ENCODE measurements at places on chromosomes 3 and 15.

DNA sequence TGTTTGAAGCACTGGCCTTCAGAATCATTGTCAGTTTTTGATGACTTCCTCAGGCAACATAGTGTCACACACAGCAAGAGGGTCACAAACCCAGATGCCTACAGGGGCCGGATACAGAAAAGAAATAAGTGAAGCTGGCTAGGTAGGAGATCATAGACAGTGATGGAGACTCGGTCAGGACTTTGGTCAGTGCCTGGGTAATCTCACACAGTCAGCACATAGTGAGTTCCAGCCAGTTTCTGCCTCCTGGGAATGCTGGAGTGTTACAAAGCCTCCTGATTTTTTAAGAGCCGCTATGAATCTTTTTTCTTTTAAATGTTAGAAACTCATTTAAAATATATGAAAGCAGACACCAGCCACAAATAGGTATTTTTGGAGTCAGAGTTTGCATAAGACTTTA is 399.1 kb downstream of the IL5RA start:
- no peak for DNase-seq

DNA sequence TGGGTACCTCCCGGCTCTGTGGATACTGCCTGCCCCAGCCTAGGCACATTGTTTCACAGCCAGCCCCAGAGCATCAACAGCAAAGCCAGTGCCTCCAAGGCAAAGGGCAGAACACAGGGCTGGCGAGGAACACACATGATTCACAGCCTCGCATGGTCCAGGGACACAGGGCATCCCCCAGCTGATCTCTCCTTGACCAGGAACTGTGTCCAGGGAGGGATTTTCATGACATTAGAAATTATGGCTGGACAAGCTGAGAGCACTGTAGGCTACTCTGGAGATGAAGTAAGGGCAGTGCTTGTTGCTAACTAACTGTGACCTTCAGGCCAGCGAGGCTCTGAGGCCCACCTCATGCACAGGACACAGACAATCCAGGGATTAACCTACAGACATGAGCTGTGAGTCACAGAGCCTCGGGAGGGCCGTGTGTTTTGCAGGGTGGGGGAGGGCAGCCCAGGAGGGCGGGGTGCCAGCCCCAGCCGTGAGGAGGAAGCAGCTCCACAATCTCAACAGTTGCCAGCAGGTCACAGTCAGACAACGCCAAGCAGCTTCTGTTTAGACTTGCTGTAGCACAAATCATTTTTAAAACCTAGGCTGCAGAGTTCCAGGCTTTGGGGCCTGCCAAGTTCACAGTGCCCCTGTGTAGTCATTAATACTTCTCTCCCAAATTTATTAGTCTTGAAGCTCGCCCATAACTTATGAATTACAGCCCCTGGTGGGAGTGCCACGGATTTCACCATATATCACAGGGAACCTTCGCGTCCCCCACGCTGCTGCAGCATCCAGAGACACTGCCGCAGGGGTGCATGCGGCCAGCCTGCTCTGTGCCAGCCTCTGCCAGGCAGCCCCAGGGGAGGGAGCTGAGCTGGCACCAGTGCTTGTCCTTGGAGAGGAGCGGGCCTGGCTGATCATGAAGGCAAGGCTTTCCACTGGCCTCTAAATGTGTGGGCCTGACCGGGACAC is 114.7 kb downstream of the ETFA start:
- no peak for DNase-seq

DNA sequence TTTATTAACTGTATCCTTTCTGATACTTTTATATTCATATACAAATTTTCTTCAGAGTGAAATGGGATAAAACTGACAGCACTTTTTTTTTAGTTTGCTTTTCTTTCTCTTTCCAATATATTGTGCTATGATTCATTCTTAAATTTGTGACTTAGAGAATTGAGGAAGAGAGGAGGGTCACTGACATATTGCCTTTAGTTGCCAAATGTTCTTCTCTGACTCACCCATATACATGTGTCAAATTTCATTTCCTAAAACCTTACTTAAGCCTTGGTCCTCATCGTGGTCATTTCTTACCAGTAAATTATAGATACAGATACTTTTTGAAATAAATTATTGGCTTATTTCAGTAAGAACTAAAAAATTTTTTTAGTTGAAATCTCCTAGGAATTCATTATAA is 53.9 kb downstream of the CLASP2 start:
- no peak for DNase-seq

DNA sequence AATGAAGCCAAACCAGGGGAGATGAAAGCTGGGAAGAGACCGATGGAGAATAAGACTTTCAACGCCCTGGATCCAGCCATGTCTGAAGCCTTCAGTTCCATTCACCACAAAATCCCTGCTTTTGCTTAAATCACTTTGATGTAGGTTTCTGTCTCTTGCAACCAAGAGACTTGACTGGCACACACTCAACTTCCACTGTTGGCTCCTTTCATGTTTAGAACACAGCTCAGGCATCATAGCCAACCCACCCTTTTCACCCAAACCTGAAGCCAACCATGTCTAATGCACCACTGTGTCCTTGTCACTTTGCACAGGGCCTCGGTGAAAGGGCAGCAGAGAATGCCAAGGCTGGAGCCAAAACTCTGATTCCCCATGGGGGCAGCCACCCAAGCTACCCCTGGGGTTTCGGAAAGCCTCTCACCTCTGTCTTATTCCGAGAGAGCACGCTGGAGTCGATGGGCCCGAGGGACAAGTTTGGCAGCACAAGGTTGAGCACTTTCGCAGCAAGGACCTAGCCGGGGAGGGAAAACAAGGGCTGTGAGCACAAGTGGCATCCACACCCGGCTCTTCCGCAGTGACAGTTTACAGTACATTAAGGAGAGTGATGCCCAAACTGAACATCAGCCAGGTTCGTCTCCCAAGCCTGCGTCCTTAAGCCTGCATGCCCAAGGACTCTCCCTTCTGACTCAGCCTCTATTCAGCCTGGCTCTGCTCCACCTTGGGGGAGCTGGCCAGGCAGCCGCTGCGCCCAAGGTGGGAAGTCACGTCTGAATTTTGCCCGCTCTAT is 37.6 kb downstream of the ABTB1 start:
- DNase-seq: no peak

GRCh38 chr3:136209921-136210320 is 13.8 kb upstream of the MSL2 start:
- no peak for DNase-seq

DNA sequence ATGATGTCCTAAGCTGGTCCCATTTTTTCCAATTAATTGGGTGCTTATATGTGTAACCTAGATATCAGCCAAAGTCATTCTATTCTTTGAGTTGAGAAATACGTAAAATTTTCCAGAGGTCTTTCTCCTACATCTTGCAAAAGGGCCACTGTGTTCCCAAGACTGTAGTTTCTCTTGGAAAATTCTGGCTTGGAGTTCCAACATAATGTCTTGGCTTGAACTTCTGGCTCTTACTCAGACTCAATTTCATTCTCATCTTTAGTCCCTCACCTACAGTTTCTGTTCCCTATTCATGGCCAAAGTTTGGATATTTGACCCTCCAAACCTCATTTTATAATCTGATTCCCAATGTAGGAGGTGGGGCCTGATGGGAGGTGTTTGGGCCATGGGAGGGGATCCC is 201.4 kb upstream of the ARHGEF26 start:
- DNase-seq: no peak

DNA sequence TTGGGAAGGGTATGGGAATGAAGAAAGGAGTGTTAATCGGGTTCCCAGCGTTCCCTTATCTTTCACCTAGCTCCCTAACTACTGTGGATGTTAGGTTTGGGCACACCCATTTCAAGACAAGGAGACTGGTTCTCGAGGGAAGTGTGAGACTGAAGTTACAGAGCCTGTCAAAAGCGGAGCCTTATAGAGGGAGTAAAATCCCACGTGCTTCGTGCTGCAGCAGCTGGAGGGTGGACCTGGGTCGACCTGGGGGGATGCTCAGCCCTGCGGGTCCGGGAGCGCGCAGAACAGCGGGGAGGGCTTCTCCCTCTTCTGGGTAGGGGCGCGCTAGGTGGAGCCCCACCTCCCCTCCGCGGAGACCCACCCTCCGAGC is 314 bp upstream of the TMED3 start:
- DNase-seq: no peak

- DNase-seq: no peak
Observed at GRCh38 chr3:170012683-170013400, 25.0 kb upstream of the GPR160 start.

DNA sequence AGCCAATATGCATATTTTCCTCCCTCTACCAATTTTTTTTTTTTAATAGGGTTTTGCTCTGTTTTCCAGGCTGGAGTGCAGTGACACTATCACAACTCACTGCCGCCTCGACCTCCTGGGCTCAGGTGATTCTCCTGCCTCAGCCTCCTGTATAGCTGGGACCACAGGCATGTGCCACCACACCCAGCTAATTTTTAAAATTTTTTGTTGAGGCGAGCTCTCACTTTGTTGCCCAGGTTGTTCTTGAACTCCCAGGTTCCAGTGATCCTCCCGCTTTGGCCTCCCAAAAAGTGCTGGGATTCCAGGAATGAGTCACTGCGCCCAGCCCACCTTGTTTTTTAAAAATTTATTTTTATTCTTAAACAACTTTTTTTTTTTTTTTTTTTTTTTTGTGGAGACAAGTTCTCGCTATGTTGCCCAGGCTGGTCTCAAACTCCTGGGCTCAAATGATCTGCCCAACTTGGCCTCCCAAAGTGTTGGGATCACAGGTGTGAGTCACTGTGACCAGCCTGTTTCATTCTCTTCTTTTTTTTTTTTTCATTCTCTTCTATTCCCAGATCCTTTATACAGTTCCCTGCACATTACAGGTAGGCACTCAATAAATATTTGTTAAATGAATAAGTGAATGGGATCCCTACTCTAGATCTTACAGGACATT is 40.5 kb upstream of the PIK3CB start:
- DNase-seq: no peak

DNA sequence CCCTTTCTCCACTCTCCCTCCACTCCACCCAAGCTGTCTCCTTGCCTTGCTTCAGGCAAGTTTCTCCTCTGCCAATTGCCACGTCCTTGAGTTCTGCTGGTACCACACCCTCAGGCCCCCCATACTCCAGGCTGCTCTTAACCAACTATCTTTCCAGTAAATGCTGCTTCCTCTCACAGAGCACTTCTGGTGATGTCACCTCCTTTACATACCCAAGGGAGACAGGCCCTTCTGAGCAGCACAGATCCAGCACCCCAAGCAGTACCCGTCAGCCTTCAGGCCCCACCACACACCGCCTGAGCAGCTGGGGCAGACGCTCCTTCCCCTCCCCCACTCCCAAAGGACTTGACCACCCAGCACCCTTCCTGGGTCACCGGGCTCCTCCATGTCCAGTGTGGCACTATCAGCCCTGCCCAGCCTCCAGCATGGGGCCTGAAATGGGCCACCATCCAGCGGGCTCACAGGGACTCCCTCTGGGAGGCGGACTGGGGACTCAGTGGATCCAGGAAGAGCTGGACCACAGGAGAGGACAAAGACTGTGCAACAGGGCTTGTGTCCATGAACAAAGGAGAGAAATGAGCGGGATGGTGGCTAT is 50.2 kb downstream of the KLF15 start:
- no peak for DNase-seq

GRCh38 chr3:123026565-123027291 is 835 bp downstream of the SEMA5B start:
- DNase-seq: peak; percentile 8

GRCh38 chr3:89303701-89304100 is 196.3 kb downstream of the EPHA3 start:
- no peak for DNase-seq

DNA sequence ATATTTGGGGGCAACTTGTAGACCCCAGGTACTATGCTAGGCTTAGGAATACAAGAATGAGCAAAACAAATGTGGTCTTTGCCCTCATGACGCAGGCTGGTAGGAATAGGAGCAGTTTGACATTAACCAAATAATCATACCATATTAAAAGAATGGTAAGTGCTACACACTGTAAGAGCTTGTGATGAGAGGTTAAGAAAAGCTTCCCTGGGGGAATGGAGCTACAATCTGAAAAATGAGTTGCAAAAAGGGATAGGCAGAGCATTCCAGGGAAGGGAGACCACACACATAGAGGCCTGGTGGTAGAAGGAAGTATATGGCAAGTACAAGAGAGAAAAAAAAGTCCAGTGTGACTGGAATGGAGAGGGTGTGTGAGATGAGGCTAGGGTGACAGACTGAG is 37.3 kb downstream of the TMOD3 start:
- no peak for DNase-seq

- DNase-seq: no peak
Observed at GRCh38 chr3:149727656-149728055, 24.6 kb downstream of the COMMD2 start.

DNA sequence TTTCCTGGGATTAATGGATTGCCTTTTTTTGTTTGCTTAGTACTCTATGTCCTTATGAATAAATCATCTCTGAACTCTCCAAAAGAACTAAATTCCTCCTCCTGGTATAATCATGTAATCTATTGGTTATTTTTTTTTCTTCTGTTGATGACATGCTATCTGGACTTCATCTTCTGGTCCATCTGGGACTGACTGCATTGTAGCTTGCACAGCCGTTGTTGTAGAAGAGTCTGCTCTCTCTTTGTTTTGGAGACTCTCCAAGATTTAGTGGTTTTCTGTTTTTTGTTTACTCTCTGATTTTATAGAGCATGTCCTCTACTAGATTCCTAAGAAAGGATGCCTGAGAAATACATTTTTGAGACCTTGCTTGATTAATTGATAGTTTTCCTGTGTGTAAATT is 19.1 kb downstream of the IREB2 start:
- DNase-seq: no peak

DNA sequence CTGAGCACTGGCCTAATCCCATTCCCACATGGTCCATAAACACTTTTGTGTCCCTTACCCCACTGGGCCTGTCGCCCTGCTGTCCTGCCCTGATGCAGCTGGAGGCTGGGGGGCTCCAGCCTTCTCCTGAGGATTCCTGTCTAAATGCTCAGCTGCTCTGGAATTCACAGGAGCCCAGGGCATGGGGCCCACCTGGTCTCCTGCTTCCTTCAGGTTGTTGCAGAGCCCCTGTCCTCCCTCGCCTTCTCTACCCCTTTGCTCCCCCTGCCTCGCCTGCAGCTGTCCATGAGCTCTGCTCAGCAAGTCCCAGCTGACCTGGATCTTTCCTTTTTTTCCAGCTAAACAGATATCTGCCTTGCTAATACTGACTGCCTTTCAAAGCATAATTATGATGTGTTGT is 286.9 kb downstream of the XXYLT1 start:
- no peak for DNase-seq

GRCh38 chr3:4736284-4736861 is 242.9 kb upstream of the BHLHE40 start:
- no peak for DNase-seq

GRCh38 chr3:193030276-193030675 is 112.6 kb upstream of the MB21D2 start:
- DNase-seq: no peak

Data from activated T-cell treated with anti-CD3 and anti-CD28 coated beads for 48 hours (primary cell).